ENCODE measurements at places on chromosomes 1 and 21. TPM values are rescaled to one million over a fixed set of nuclear protein-coding genes. Genes with fewer than 3 reads are reported as not detected.
A peak's percentile ranks its signal among the peaks of the same experiment; 100 is the strongest.

Gene PDZK1IP1
- not detected for total RNA-seq

Gene PGBD5
- 3.8 TPM for total RNA-seq

Gene GABRD
- not detected for total RNA-seq

Gene LENEP
- total RNA-seq: not detected

Gene KRTAP11-1
- total RNA-seq: not detected

- peaks cover 13% of the 10 kb centered on the region for H3K4me1 ChIP-seq
- no peak overlapping the region for H3K4me3 ChIP-seq
- no peaks in the 10 kb centered on the region for H3K36me3 ChIP-seq
- DNase-seq: no peak
These were observed 265.0 kb upstream of the USP24 start for GRCh38 chr1:55480029-55480795.

GRCh38 chr1:204080163-204080903 is 7.4 kb downstream of the SOX13 start:
- DNase-seq: peak; percentile 89
- H3K4me3 ChIP-seq: 0 out of 2 replicates have a peak overlapping the region, but pooled peaks have one; percentile 43
- no peaks in the 10 kb centered on the region for H3K36me3 ChIP-seq
- H3K4me1 ChIP-seq: peaks cover 23% of the 10 kb centered on the region

DNA sequence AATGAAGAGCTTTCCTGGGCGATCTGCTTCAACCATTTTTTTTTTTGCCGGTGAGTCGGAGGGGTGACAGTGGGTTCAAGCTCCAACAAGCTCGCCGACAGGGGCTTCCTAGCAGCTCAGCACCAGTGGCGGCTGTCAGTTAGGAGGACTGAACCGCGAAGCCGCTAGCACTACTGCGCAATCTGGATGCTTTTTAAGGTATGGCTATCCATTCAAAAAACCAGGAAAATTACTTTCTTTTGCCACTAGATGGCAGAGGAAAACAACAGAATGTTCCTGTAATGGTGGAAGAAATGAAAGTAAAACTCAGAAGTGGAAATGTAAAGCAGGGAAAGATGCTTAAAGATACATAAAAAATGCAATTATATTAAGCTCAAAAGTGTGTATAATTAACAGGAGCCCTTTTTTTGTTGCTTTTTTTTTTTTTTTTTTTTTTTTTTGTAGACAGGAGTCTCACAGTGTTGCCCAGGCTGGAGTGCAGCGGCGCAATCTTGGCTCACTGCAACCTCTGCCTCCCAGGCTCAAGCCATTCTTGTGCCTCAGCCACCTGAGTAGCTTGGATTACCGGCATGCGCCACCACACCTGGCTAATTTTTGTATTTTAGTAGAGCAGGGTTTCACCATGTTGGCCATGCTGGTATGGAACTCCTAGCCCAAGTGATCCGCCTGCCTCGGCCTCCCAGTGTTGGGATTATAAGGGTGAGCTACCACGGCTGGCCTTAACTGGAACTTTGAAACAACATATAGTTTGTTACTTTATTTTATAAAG is 8.5 kb downstream of the KYAT3 start:
- H3K36me3 ChIP-seq: no peaks in the 10 kb centered on the region
- H3K27me3 ChIP-seq: no peaks in the 10 kb centered on the region
- H3K27ac ChIP-seq: peak overlapping the region; percentile 77
- peak overlapping the region; percentile 39 for H3K4me3 ChIP-seq

DNA sequence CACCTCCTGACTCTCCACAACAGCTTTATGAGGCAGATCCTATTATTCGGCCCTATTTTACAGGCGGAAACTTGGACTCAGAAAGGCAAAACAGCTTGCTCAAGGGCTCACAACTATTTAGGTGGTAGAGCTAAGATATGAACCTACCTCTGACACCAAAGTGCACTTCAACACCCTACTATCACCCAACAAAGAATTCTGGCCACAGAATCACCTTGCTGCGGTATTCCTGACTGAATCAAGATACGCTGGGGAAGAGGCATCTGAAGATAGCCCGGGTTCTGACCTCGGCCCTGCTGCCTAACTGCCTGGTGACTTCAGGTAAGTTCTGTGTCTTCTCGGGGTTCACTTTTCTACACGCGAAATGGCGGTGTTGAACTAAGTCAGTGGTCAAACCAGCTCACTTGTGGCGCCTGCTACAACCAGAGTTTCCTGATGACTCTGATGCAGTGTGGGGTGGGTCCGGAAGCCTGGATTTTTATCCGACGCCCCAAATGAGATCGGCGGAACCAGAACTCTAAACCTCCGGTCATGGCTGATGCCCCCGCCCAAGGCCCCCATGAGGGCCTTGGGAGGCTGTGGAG is 608 bp downstream of the PEF1 start:
- H3K27me3 ChIP-seq: no peaks in the 10 kb centered on the region
- no peak for DNase-seq
- H3K36me3 ChIP-seq: no peaks in the 10 kb centered on the region
- peak overlapping the region; percentile 90 for H3K4me3 ChIP-seq

DNA sequence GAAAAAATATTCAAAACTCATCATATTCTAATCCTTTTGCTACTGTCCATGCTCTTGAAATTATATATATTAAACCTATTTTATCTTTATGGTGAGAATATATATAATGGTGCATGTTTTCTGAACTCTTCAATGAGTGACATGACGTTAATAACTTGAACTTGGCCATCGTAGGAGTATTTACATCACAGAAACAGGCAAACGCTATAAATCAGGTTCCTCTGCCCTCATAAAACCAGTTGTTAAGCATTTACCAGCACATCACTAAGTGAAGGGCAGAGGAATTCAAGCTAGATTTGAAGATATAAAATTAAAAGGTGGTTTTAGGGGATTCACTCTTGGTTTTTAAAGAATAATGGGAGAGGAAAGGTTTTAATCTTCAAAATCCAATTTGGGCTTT is 20.5 kb downstream of the NID1 start:
- no peak overlapping the region for H3K27ac ChIP-seq
- no peak for DNase-seq
- H3K27me3 ChIP-seq: no peaks in the 10 kb centered on the region
- no peaks in the 10 kb centered on the region for H3K4me1 ChIP-seq

DNA sequence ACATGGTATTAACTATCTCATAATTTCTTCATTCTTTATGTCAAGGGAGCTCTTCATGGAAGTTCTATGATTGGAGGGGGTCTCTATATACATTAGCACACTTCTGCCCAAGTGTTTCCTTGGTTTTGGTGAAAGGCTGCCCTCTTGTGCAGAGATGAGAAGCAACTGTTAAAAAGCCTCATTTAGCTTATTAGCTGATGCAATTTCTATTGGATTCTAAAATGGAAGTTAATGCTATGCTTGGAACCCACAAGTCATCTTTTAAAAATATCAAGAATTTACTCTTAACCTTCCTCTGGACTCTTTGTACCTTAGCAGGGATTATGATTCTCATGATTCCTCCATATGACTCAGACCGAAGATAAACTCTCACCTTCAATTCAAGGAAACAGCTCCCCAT is 328.9 kb downstream of the PTBP2 start:
- H3K4me1 ChIP-seq: peaks cover 11% of the 10 kb centered on the region
- no peaks in the 10 kb centered on the region for H3K27me3 ChIP-seq
- H3K27ac ChIP-seq: no peak overlapping the region
- no peak overlapping the region for H3K4me3 ChIP-seq
- DNase-seq: peak; percentile 48

- peak; percentile 86 for DNase-seq
- H3K27me3 ChIP-seq: no peaks in the 10 kb centered on the region
- peaks cover 15% of the 10 kb centered on the region for H3K4me1 ChIP-seq
- peak within 1 kb of the TSS; percentile 38 for H3K27ac ChIP-seq
These were observed at the start of gene ANKRD35 for GRCh38 chr1:145885738-145886287. Gene ANKRD35 (minus strand): TSS chr1:145885866. CDS start chr1:145885758, 108 bp downstream.

- peak; percentile 62 for DNase-seq
- no peaks in the 10 kb centered on the region for H3K36me3 ChIP-seq
- H3K27ac ChIP-seq: no peak overlapping the region
- H3K4me1 ChIP-seq: peaks cover 11% of the 10 kb centered on the region
- no peak overlapping the region for H3K4me3 ChIP-seq
- no peaks in the 10 kb centered on the region for H3K27me3 ChIP-seq
These were observed 131.0 kb upstream of the RUNX1 start for GRCh38 chr21:35179990-35180540.

DNA sequence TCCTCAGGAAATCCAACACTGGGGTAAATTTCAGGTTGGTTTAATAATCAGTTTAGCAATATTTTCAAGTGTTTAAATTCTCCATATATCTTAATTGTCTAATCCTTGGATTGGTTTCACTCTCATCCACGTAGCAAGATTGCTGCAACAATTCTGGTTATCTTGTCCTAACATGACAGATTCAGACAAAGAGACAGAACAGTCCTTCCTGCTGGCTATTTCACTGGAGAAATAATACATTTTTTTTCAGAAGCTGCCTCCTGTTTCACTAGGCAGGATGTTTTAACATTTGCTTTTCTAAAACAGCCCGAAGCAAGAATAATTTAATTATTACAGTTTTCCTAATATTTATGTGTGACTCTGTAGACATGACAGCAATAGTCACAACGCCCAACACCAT is 2011.2 kb downstream of the NCAM2 start:
- no peaks in the 10 kb centered on the region for H3K27me3 ChIP-seq
- H3K36me3 ChIP-seq: no peaks in the 10 kb centered on the region
- H3K4me3 ChIP-seq: no peak overlapping the region
- no peaks in the 10 kb centered on the region for H3K4me1 ChIP-seq
- no peak for DNase-seq
- H3K27ac ChIP-seq: no peak overlapping the region

GRCh38 chr1:11898831-11899467 is 27.3 kb downstream of the KIAA2013 start:
- H3K4me3 ChIP-seq: no peak overlapping the region
- H3K4me1 ChIP-seq: peaks cover 4% of the 10 kb centered on the region
- H3K36me3 ChIP-seq: no peaks in the 10 kb centered on the region
- DNase-seq: peak; percentile 30

Data from GM23248 (cell line).